Breast epithelium (tissue), 4 donors: ENCODE measurements at places on chromosomes 1 and 21. TPM values are rescaled to one million over a fixed set of nuclear protein-coding genes. Genes with fewer than 3 reads are reported as not detected.

GRCh38 chr1:29387210-29387609 lies 150.9 kb downstream of the PTPRU start:
- DNase-seq, result no peak

DNA sequence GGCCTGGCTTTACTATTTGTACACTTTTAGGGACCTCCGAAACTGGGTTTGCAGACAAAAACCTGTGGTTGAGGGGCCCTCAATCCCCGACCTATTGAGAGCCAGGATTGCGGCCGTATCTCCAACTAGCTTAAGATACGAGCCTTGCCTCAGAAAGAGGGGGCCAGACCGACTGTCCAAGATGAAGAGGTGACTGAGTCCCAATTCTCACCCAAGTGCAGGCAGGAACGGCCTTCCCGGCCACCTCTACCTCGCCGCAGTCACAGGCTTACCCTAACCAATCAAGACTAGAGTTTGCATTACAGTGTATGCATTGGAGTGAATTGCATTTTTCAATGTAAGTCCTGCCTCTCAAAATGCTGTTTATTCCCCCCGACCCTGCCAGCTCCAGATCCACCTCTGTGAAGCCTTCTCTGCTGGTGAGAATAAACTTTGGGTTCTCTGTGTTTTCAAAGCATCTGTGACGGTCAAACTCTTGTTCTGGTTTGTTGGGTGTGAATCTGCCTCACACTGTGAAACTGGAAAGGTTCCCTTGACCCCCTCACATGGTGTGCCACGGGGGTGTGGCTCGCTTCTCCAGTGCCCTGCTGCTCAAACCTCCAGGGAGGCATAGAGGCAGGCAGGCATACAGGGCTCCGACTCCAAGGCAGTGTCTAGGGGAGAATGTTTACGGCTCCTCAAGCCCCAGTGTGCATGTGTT lies 62.2 kb upstream of the WLS start:
- DNase-seq, result no peak

GRCh38 chr1:46401964-46402626 lies 8.0 kb downstream of the FAAH start:
- DNase-seq, result peak; percentile 88

Gene USH2A
- not detected for total RNA-seq
